Sigmoid colon (tissue), 7 donors: ENCODE measurements at places on chromosomes 12 and 14. TPM values are rescaled to one million over a fixed set of nuclear protein-coding genes. Genes with fewer than 3 reads are reported as not detected.

DNA sequence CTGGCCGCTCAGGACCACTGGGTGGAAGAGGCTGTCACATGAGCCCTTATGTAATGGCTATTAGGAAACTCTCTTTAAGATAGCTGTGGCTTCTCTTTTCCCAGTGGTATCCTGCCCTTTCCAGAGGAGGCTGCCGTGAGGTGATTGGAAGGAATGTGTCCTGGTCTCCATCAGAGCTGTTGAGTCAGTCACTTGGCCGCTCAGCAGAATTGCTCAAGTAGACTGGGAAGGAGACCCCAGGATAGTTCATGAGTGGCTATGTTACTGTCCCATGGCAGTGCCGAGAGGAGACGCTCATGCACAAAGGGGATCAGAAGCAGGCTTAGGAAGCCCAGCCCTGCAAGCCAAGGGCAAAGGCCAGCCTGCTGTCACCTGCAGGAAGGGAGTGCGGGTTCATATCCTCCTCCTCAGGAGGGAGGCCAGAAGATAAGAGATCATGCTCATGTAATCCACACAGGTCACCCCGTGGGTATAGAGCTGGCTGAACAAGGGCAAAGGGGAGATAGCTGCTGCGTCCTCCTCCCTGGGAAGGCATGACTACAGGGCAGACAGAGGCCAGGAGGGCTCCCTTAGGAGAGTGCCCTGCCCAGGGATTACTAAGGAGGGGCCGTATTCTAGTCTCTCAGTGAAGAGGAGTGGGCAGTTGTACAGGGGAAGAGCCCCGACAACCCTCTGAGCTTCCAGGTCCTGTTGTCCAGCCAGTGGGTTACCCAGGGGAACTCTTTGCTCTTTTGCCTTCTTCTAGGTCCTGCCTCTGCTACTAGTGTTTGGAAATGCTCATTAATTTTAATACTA is 137.0 kb upstream of the MAX start:
- H3K36me3 ChIP-seq, result no peaks in the 10 kb centered on the region
- no peak for DNase-seq
- no peaks in the 10 kb centered on the region for H3K4me1 ChIP-seq
- H3K4me3 ChIP-seq, result no peak overlapping the region
- H3K27ac ChIP-seq, result no peak overlapping the region

DNA sequence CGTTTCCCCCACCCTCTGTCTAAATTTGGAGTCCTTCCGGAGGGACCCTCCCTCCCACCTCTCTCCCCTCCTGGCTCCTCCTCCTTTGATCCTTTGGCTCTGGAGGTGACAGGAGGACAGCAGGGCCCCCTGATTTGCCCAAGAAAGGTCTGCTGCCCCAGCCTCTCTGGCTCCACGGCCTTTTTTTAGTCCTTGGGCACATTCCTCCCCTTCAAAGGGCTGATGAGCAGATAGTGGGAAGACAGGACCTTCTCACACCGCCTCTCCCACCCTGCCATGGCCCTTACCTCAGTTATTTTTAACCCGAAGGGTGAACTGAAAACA is 196 bp upstream of the MYH6 start:
- no peaks in the 10 kb centered on the region for H3K4me1 ChIP-seq
- H3K36me3 ChIP-seq, result no peaks in the 10 kb centered on the region
- no peak overlapping the region for H3K27ac ChIP-seq
- DNase-seq, result no peak
- no peak overlapping the region for H3K4me3 ChIP-seq

The TAS2R9 gene
- total RNA-seq, result not detected

- DNase-seq, result no peak
- H3K27ac ChIP-seq, result no peak overlapping the region
- H3K4me3 ChIP-seq, result no peak overlapping the region
Observed at GRCh38 chr12:26721800-26722199, 111.2 kb downstream of the ITPR2 start.

DNA sequence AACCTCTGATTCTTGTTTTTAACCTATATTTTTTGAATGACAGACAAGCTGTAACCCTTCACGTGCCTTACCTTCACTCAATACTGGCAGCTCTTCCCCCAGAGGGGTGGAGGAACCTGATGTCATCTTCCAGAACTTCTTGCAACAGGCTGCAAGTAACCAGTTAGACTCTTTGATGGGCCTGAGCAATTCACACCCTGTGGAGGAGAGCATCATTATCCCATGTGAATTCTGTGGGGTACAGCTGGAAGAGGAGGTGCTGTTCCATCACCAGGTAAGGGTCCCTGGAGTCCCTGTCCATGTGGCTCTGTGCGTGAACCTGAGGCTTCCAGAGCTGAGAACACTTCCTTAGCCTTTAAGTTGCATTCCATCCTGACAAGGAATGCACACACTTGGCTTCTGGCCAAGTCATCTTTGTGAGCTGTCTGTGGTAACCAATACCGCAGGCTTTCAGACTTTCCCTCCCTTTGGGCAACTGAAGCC is 22.7 kb downstream of the TRAFD1 start:
- no peak overlapping the region for H3K27ac ChIP-seq
- H3K36me3 ChIP-seq, result peaks cover 86% of the 10 kb centered on the region
- no peaks in the 10 kb centered on the region for H3K4me1 ChIP-seq
- DNase-seq, result no peak
- H3K4me3 ChIP-seq, result no peak overlapping the region

The CCDC38 gene
- total RNA-seq, result not detected

- H3K27me3 ChIP-seq, result no peaks in the 10 kb centered on the region
- H3K36me3 ChIP-seq, result no peaks in the 10 kb centered on the region
- no peak for DNase-seq
- H3K4me3 ChIP-seq, result no peak overlapping the region
Observed at GRCh38 chr14:74952697-74953484, 2.5 kb downstream of the PGF start.

- H3K4me1 ChIP-seq, result no peaks in the 10 kb centered on the region
- DNase-seq, result no peak
- H3K36me3 ChIP-seq, result no peaks in the 10 kb centered on the region
- no peak overlapping the region for H3K4me3 ChIP-seq
- no peak overlapping the region for H3K27ac ChIP-seq
- no peaks in the 10 kb centered on the region for H3K27me3 ChIP-seq
Observed at GRCh38 chr14:88003425-88003824, 1.5 kb upstream of the GPR65 start.

The TMPRSS12 gene
- not detected for total RNA-seq

- no peak overlapping the region for H3K27ac ChIP-seq
- no peak overlapping the region for H3K4me3 ChIP-seq
- no peaks in the 10 kb centered on the region for H3K4me1 ChIP-seq
- H3K36me3 ChIP-seq, result no peaks in the 10 kb centered on the region
Observed at GRCh38 chr14:93716746-93717667, 71.3 kb downstream of the PRIMA1 start.

- no peaks in the 10 kb centered on the region for H3K36me3 ChIP-seq
- no peaks in the 10 kb centered on the region for H3K4me1 ChIP-seq
- no peak for DNase-seq
- H3K27ac ChIP-seq, result peak overlapping the region; percentile 62
Observed at GRCh38 chr14:105323663-105324062, 9.1 kb downstream of the PACS2 start.

The LMNTD1 gene
- total RNA-seq, result not detected

The OR6C4 gene
- not detected for total RNA-seq

GRCh38 chr12:23803540-23803939 is 145.9 kb downstream of the SOX5 start:
- DNase-seq, result no peak
- no peaks in the 10 kb centered on the region for H3K27me3 ChIP-seq
- H3K4me1 ChIP-seq, result no peaks in the 10 kb centered on the region
- H3K4me3 ChIP-seq, result no peak overlapping the region
- H3K36me3 ChIP-seq, result no peaks in the 10 kb centered on the region
- H3K27ac ChIP-seq, result no peak overlapping the region

DNA sequence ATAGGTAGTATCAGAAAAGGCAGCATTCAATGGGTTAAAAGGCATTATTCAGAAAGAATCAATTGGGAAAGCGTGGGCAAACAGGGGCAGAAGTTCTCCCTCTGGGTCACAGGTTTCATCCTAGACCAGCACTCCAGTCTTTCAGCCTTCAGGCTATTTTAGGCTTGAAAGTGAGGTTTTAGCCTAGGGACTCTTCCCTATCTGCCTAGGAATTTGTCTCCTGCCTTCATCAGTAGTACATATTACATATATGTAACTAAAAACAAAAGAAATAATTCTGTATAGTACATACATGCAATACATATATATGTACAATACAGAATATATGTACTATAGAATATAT is 34.6 kb upstream of the PCNX1 start:
- no peaks in the 10 kb centered on the region for H3K4me1 ChIP-seq
- no peaks in the 10 kb centered on the region for H3K36me3 ChIP-seq
- no peaks in the 10 kb centered on the region for H3K27me3 ChIP-seq
- DNase-seq, result no peak
- no peak overlapping the region for H3K27ac ChIP-seq

GRCh38 chr14:21101802-21102413 is 1.0 kb downstream of the TMEM253 start:
- H3K4me1 ChIP-seq, result no peaks in the 10 kb centered on the region
- no peak for DNase-seq
- H3K36me3 ChIP-seq, result no peaks in the 10 kb centered on the region
- H3K4me3 ChIP-seq, result no peak overlapping the region
- no peaks in the 10 kb centered on the region for H3K27me3 ChIP-seq
- H3K27ac ChIP-seq, result peak overlapping the region; percentile 11

The GDF3 gene
- not detected for total RNA-seq

The FAIM2 gene
- 12.8 TPM for total RNA-seq

DNA sequence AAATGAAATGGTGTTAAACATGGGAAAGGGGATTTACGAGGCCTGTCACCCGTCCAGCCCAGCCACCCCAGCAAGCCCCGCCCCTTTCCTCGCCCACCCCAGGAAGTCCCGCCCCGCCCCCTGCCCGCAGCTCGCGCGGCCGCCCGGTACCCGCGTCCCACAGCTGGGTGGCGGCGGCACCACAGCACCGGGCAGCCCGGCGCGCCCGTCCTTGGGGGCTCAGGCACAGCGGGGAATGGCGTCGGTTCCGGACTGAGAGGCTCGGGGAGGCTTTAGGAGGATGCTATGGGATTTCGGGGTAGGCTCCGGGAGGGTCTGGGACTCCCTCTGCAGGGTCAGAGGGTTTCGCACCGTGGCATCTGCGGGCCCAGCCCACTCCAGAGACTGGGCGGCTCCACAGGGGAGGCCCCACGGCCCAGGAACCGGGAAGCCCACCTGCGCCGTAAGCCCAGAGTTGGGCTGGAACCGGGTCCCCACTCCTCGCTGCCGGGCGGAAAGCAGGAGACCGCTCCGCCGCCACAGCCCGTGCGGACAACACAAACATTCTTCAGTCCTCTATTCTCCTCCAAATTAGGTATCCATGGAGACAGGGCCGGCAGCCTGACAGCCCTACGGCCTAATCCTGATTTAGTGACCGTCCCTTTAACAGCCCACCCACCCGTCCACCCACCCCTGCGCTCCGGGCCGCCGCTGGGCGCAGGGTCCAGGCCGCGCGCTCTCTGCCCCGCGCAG is 1.4 kb downstream of the FIGNL2 start:
- DNase-seq, result no peak
- peaks cover 65% of the 10 kb centered on the region for H3K27me3 ChIP-seq
- no peaks in the 10 kb centered on the region for H3K36me3 ChIP-seq
- peaks cover 27% of the 10 kb centered on the region for H3K4me1 ChIP-seq

- H3K4me1 ChIP-seq, result peaks cover 72% of the 10 kb centered on the region
- no peaks in the 10 kb centered on the region for H3K27me3 ChIP-seq
- DNase-seq, result no peak
- no peak overlapping the region for H3K4me3 ChIP-seq
Observed at GRCh38 chr14:69045857-69046475, 66.9 kb upstream of the ACTN1 start.

DNA sequence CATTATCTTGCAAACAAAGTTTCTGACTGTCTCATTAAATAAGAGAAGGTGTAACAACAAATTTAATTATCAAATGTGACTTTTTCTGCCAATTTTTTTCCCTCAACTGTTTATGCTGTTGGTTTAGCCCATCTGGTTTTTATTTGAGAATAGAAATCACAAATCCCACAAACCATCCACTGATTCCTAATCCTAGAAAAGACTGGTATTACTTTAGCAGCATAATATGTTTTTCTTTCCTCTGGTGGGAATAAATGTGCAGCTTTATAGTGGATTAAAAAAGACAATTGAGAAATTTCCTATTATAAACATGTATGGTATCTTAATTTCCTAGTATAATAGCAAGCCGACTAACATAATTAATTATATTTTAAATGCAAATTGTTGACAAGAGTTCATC is 257.9 kb upstream of the FOXN3 start:
- no peak for DNase-seq
- no peak overlapping the region for H3K4me3 ChIP-seq
- H3K27me3 ChIP-seq, result no peaks in the 10 kb centered on the region
- no peak overlapping the region for H3K27ac ChIP-seq
- no peaks in the 10 kb centered on the region for H3K4me1 ChIP-seq
- no peaks in the 10 kb centered on the region for H3K36me3 ChIP-seq

The COX8C gene
- total RNA-seq, result not detected

- no peaks in the 10 kb centered on the region for H3K27me3 ChIP-seq
- no peaks in the 10 kb centered on the region for H3K36me3 ChIP-seq
- no peak for DNase-seq
- H3K4me3 ChIP-seq, result no peak overlapping the region
Observed at GRCh38 chr12:124171231-124171979, 123.5 kb upstream of the RFLNA start.

DNA sequence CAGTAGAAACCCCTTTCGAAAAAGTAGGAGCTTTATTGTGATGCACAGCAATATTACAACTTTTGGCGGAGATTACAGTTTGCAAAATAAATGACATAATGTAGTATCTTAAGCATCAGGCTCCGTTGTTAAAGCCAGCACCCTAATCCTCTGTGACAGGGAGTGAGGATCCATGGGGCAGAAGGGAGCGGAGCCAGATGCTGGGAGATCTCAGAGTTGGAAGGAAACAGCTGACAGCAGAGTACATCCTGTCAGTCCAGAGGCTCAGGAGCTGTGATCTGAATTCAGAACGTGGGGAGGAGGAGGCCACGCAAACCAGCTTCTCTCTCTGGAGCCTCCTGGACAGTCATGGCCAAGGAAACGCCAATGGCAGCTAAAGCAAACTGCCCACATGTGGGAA is 55.7 kb downstream of the TMTC1 start:
- no peak overlapping the region for H3K4me3 ChIP-seq
- no peak for DNase-seq
- peak overlapping the region; percentile 78 for H3K27ac ChIP-seq
- H3K4me1 ChIP-seq, result peaks cover 73% of the 10 kb centered on the region
- H3K36me3 ChIP-seq, result no peaks in the 10 kb centered on the region

The CDKN3 gene
- 1.1 TPM for total RNA-seq

The AGAP2 gene
- 0.82 TPM for total RNA-seq
